ENCODE measurements at places on chromosomes 7 and 10.

- no peak for DNase-seq
Observed at GRCh38 chr7:70434376-70434775, 697.6 kb upstream of the GALNT17 start.

DNA sequence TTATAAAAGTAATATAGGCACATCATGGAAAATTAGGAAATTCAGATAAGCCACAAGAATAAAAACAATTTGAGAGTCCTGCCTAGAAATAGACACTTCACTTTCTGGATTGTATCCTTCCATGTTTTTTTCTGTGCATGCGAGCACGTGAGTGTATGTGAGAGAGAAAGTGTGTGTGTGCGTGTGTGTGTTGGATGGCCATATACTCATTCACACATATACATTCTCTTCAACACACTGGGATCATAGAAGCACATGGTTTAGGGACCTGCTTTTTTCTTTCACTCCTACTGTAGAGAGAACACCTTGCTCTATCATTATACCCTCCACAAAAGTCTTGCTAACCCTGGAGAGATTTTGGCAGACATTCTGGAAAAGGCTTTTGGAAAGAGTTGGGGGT, 7.5 kb downstream of the FFAR4 start:
- DNase-seq = no peak

DNA sequence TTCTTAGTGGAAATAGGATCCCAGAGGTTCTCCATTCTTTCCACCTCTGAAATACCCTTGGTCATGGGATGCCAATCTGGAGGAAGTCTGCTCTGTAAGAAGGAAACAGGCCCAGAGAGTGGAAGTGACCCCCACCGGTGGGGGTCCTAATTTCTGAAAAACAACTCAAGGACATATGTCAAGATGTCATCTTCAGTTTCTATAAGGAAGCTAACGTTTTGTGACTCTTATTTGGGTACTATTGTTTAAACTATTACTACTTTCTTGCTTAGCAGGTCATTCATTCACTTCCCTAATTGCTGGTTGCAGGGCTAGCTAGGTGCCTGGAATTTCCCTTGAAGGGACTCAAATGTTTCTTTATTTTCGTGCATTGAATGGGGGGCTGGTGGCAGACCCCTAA, 1.9 kb upstream of the ZNF775 start:
- DNase-seq = no peak

GRCh38 chr10:103265717-103266329, 11.1 kb upstream of the INA start:
- DNase-seq = no peak

DNA sequence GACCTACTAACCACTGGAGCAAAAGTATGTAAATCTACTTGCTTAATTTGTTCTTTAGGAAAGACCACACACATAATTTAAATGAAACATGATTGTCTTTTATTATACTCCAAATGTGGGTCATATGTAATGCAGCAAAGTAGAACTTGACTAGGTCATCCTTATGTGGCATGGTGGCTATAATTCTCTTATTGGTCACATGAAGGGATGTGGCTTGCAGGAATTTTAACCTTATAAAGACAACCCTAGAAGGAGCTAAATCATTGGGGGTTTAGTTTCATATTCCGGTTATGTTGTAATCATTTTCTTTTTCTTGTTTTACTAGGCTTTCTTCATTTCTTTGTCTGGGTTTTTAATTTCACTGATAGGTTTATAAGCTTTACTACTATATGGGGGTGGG, 93.9 kb downstream of the SEPTIN7 start:
- no peak for DNase-seq

DNA sequence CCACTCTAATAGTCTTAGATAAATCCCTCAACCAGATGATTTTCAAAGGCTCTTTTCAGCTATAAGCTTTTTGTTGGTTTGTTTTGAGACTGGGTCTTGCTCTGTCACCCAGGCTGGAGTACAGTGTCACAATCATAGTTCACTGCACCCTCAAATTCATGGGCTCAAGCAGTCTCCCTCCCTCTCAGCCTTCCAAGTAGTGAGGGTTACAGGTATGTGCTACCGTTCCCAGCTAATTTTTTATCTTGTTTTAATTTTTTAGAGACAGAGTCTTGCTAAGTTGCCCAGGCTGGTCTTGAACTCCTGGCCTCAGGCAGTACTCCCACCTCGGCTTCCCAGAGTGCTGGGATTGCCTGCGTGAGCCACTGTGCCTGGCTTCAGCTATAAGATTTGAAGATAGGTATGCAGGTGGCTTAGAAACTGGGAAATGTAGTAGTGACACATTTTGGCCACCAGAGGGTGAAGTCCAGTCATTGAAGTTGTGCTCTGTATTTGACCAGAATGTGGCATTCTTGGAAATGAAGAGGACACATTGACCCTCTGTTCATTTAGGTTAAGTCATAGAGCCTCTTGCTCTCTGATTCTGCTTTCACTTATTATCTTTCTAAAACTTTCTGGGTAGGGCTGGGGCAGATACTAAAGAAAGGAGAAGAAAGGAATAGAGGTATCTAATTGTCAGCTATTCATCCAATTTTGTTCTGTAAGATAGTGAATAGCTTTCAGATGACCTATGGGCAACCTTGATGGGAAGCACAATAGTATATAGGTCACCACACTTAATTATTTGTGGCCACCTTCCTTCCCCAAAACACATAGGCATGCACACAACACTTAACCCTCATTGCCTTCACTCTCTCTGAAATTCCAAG, 36.0 kb downstream of the R3HCC1L start:
- DNase-seq = no peak

All from cortex of kidney (tissue), 1 donor.